ENCODE measurements at places on chromosomes 3 and 15.

DNA sequence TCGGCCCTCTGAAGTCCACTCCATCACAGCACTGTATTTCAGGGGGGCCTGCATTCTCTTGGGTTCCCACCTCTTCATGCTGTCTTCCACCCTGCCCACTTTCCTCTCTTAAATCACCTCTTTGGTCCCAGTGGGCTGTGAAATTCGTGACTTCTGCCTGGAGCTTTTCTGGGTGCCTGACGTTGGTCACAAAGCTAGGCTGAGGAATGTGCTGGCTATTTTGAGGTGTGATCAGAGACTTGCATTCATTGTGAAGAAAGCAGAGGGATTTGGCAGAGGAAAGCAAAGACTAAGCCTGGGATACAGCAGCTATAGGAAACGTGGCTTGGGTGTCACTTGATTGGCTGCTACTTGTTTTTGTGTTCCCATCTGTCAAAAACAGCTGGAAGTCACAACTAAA, 202.5 kb downstream of the SATB1 start:
- DNase-seq: no peak

DNA sequence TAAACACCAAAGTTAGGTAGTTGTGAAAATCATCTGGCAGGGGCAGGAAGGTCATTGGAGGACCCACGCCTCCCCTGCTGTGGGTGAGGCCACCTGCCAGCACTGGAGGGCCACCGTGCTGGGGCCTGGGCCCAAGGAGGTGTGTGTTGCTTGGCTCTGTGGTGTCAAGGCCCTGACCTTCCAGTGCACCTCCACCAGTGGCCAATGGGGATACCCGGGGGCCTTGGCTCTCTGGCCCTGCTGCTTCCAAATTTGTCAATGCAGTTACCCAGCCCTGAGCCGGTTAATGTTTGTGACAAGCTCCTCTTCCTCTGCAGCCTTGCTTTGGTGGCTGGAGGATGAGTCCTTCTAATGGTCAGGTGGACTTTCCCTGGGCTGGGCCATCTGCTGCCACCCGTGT, 150.2 kb downstream of the KLF13 start:
- no peak for DNase-seq

GRCh38 chr3:46861605-46862368, 1.5 kb downstream of the MYL3 start:
- peak; percentile 11 for DNase-seq

- no peak for DNase-seq
Observed at GRCh38 chr15:61158504-61159407, 70.3 kb downstream of the RORA start.

DNA sequence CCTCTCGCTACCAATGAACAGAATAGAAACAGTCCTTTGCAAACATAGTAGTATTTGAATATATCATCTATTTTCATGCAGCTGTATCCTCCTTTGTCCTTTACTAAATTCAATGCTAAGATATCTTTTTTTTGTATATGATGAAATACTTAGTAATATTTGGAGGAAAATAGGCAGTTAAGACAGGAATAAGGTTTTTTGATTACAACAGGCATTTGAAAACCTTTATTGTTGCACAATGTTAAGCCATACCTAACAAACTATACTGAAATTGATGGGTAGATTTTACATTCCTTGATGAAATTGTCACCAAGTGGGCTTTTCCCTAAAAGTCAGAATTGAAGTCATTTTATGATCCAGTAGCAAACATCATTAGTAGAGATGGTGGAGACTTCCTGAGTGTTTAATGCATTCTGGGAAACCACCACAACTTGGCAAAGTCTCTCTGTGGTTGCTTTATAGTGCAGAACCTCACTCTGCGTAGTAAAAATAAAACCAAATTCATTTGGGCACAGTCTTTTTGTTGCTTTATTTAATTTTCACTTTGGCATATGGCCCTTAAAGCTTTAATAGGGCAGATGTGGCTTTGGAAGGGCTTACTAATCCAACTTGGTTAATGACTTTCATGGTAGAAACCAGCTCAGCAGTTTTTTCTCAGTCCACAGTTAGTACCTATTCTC, 216.0 kb downstream of the DIPK2A start:
- no peak for DNase-seq

DNA sequence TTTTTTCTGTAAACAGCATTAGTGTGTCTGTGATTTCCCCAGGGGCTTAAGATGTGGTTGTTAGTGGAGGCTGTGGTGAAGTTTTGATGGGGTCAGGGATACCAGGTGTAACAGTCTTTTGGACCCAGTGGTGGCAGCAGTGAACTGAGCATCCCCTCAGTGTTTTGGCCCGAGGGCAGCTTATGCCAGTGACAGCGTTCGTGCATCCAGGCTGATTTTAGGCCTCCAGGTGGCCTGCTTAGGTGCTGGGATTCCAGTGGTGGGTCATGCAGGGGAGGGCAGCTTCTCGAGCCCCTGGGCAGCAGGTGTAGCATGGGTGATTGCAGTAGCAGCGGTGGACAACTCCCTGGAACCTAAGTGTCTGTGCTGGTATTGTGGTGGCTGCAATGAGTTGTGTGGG, 29.2 kb downstream of the STT3B start:
- no peak for DNase-seq

DNA sequence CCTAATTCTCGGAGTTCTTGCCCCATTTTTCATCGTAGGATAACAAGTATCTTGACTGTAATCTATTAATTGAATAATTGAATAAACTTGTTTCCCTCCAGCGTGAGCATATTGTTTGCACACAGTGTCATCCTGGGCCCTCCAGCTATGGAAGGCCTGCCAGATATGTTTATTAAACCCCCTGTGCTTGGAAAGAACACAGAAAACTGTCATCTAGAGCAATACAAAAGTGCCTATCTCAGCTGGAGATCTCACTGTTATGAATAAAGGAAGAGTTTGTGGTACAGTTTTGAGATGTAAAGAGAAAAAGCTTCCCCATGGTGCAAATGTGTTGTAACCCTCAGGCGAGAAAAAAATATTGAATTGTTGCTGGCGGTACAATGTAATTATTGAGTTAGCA, 405.9 kb downstream of the SOX2 start:
- DNase-seq: no peak

- DNase-seq: no peak
Observed at GRCh38 chr3:22713936-22714335, 489.2 kb upstream of the UBE2E2 start.

DNA sequence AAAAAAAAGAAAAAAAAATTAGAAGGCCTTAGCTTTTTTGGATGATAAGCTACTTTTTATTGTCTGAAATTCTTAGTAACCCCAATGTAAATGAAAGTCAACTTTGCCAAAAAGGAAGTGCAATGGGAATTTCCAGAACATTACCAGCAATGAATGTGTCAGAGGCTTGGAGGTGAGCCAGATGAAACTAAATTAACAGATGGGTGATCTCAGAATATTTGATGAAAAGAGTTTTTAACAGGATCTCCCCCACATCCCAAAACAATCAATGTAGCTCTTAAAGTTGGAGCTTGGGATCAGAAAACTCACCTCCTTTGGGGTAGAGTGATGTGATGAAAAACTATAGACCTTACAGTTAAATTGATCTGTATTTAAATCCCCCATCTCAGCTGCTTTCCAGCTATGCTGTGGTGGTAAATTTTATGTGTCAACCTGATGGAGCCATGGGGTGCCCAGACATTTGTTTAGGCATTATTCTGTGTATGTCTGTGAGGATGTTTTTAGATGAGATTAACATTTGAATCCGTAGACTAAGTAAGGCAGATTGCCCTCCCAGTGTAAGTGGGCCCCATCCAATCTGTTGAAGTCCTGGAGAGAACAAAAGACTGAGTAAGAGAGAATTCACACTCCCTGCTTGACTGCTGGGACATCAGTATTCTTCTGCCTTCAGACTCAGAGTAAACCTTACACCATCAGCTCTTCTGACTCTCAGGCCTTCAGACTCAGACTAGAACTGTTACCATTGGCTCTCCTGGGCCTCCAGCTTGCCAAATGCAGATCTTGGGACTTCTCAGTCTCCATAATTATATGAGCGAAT, 84.3 kb upstream of the TNFSF10 start:
- no peak for DNase-seq

GRCh38 chr3:13420831-13421765, 976 bp upstream of the NUP210 start:
- DNase-seq: peak; percentile 24

Data from testis (tissue), 5 donors.